ENCODE measurements at places on chromosomes 4 and X.

- DNase-seq, result no peak
Observed at GRCh38 chrX:152900937-152901445, 3.1 kb downstream of the ZNF185 start.

- DNase-seq, result no peak
Observed at GRCh38 chrX:10749113-10749512, 128.7 kb upstream of the MID1 start.

- DNase-seq, result no peak
Observed at GRCh38 chr4:151719956-151720334, 40.9 kb downstream of the GATB start.

- DNase-seq, result no peak
Observed at GRCh38 chrX:68254738-68255645, 178.3 kb downstream of the OPHN1 start.

- DNase-seq, result no peak
Observed at GRCh38 chr4:152807294-152807829, 27.6 kb downstream of the ARFIP1 start.

- DNase-seq, result no peak
Observed at GRCh38 chr4:153798901-153799693, 10.2 kb upstream of the SFRP2 start.

- DNase-seq, result no peak
Observed at GRCh38 chr4:188658958-188659522, 519.8 kb downstream of the TRIML1 start.

- DNase-seq, result no peak
Observed at GRCh38 chrX:39874202-39874816, 223.4 kb downstream of the BCOR start.

GRCh38 chr4:55553441-55554201, 6.9 kb upstream of the CLOCK start:
- no peak for DNase-seq

GRCh38 chrX:7261672-7262332, 113.8 kb upstream of the PUDP start:
- no peak for DNase-seq

DNA sequence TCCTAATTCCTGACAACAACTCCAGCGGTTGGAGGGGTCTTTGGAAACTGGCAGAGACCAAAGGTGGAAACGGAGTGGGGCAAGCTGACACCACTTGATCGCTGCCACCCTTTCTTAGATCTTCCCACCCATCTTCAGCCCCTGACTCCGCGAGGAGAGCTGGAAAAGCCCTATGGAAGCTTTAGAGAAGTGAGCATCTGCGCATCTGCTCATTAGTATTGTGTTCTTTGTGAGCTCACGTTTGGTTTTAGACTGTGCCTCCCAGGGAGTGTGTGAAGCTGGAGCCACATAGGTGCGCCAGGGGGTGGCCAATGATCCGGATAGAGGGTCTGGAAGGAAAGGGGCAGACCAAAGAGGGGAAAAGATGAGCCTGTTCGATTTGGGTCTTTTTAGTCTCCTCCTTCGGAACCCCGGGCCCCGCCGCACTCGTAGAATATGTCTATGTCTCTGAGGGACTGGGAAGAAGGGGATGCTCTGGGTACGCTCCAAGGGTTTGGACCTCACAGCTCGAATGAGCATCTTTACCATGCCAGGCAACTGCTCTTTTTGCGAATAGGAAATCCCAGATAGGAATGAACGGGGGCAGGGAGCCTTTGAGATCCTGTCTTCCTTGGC, 578 bp upstream of the DKK2 start:
- DNase-seq, result no peak

GRCh38 chrX:132488180-132488705, 595 bp downstream of the MBNL3 start:
- no peak for DNase-seq

- no peak for DNase-seq
Observed at GRCh38 chr4:55133951-55134350, 8.6 kb upstream of the KDR start.

GRCh38 chrX:10906866-10907265, 204.3 kb upstream of the HCCS start:
- DNase-seq, result no peak

DNA sequence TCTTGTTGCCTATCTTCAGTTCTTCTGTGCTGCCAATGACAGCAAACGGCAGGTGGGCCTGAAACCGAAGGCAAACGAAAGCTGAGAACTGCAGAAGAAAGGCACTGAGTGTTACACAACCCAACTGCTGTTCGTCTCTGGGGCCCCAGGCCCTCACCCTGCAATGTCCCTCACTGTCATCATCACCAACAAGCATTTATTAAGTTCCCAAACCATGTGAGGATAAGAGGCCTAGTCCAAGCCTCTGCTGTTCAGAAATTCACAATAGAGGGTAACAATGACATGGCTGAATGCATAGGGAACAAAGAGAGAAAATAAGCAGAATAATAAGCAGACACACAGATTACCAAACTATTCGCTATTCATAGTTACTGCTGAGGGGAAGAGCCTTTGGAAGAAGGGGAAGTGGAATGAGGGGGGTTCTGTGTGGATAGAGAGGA, 34.5 kb upstream of the NKRF start:
- DNase-seq, result no peak

GRCh38 chrX:66004928-66005829, 34.7 kb downstream of the VSIG4 start:
- no peak for DNase-seq

- no peak for DNase-seq
Observed at GRCh38 chr4:105996845-105997244, 101.6 kb downstream of the NPNT start.

DNA sequence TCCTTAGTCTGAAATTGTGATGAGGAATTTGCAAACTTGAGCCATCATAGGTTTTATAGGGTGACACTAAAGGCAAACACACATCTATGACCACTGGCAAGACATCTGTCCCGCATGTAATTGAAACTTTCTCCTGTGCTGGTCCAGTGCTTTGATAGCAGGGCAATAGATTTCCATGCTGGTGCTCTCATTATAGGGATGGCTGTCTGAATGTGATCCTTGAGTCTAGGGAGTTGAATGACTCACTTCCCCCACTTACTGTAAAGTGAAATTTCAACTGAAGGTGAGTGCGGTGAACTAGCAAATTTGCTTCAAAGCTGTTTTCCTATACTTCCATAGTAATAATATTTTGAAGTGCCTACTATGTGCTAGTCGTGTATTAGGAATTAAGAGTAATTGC, 1630.0 kb downstream of the STIM2 start:
- DNase-seq, result no peak

DNA sequence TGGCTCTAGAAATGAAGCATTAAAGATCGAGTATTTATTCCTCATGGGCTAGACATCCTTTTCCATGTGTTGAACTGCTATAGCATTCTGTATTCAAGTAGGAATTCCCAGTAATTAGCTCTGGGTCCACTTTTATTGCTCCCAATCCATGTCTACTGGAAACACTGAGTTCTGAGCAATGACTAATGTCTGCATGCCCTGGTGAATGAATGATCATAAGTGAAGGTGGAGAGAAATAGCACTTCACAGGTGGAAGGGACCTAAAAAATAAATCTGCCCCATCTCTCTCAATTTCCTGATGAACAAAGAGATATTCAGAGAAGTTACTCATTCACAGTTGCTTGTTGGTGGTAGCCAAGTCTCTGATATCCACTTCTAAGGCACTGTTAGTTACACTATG, 34.6 kb upstream of the CXCL8 start:
- no peak for DNase-seq

DNA sequence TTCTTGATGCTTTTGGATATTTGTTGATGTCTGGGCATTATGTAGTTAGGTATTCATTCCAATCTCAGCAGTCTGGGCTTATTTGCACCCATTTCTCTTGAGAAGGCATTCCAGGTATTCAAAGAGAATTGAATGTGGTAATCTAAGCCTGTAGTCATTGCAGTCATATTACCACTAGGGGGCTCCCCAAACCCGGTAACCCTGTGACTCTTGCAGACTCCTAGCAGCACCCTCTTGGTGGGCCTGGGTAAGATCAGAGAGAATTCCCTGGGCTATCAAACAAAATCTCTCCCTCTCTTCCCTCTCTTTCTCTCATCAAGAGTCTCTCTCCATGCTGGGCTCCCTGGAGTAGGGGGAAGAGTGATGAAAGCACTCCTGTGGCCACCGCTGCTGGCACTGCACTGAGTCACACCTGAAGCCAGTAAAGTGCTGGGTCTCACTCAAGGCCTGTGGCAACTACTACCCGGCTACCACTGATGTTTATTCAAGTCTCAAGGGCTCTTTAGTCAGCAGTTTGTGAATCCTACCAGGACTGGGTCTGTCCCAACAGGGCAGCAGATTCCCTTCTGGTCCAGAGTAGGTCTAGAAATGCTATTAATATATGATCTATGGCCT, 187.7 kb upstream of the NUDT10 start:
- no peak for DNase-seq

DNA sequence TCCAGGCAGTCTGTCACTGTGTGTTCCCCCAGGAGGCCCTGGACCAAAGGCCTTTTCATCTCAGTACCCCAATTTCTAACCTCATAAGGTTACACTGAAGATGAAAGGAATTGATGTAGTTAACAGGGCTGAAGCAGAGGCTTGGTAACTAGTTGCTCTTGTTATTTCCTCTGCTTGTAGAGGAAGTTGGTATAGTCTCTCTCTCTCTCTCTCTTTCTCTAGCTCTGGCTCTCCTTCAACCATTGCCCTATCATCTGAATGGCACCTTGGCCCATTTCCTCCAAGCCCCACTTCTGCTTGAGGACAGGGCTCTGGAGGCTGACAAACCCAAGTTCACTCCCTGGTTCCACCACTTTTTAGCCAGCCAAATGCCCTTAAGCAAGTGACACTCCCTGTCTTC, 96.1 kb downstream of the MAMLD1 start:
- DNase-seq, result no peak

GRCh38 chrX:26672571-26672970, 456.6 kb downstream of the MAGEB5 start:
- no peak for DNase-seq

- DNase-seq, result no peak
Observed at GRCh38 chr4:159308566-159309340, 205.9 kb downstream of the RAPGEF2 start.

DNA sequence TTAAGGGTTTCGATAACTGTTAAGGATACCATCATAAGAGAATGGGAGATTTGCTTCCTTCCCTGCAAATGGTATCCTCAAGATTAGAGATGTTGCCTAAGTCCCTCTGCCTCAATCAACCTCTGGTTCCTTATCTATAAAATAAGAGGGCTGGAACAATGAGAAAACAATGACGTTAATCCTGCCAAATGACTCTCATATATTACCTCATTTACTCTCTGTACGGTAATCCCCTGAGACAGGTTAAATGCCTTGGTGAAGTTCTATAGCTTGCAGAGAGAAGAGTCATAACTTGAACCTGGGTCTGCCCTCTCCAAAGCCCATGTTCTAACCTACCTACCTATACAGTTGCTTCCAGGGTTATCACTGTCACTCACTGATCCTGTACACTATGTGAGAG, 100.2 kb upstream of the OTUD4 start:
- DNase-seq, result no peak

DNA sequence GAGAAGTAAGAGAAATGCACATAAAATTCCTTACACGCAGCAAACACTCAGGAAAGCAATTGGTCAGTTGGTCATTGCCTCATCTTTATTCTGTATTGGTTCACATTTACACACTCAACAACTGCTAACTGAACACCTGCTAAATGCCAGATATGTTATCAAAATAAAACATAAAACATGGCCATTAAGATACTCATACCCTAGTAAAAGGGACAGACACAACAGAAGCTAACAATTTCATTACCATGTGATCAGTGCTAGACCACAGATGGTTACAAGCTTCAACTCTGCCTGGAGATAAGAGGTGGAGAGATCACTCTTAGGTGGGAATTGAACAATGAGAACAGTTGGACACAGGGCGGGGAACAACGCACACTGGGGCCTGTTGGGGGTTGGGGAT, 26.2 kb downstream of the TEC start:
- no peak for DNase-seq

- no peak for DNase-seq
Observed at GRCh38 chr4:172344308-172344938, 531.2 kb downstream of the GALNTL6 start.

- no peak for DNase-seq
Observed at GRCh38 chrX:44062840-44063239, 89.7 kb upstream of the NDP start.

DNA sequence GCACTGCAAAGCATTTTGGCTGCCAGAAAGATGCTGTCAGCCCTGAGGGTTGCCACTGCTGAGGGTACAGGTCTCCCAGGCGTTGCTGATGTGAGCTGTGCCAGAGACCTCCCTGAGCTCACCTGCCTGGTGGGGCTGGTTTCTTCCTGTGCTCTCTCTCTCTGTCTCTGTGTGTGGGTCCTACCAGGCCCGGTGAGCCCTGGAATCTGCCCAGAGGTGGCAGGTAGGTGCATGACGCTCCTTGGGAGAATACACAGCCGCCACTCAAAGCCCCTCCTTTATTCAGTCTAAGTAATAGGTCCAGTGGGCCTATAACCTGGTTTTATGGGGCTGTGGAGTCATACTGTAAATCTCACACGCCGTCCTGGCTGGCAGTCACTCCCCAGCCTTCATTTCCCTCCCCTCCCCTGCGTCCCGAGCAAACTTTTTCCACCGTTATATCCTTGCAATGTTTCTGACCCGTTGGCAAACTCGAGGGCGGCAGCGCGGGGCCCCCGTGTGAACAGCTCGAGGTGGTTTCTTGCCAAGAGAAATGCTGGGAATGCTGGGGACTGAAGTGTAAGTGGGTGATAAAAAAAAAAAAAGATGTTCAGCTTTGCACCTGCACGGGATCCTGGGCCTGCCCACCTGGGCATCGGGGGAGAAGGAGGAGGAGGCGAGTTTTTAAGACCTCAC, 245.9 kb downstream of the CRLF2 start:
- no peak for DNase-seq

- no peak for DNase-seq
Observed at GRCh38 chr4:147236806-147237205, 244.1 kb upstream of the EDNRA start.

DNA sequence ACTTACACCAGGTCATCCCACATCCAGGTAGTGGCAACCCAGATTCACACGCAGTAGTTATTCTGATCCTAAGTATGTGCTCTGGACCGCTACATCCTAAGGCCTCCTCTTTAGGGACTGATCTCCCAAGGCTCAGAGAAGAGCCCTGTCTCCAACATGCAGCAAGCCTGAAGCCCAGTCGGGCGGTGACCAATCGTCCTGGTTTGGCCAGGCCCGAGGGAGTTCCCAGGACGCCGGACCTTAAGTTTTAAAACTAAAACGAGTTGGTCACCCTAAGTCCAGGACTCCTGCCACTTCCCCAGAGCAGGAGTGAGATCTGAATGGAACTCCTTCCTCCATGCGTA, 385 bp downstream of the LYAR start:
- DNase-seq, result no peak

GRCh38 chrX:24325231-24325630, 11.4 kb upstream of the SUPT20HL2 start:
- DNase-seq, result no peak

DNA sequence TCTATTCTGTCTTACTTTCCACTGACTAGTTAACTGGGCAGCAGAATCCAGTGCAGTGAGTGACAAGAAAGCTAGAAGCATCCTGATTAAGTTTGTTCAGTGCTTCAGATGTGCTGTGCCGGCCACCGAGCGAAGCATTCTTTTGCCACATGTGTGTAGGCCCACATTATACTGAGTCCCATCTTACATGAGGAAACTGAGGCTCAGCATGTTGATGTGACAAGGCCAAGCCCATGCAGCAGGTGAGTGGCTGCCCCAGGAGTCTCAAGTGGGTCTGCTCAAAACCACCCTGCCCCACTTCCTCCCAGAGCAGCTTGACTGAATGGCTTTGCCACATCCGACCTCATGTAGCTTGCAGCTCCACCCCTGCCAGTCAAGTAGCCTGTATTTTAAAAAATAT, 50.5 kb downstream of the RHOH start:
- no peak for DNase-seq

- DNase-seq, result no peak
Observed at GRCh38 chr4:110354460-110354859, 121.5 kb upstream of the ENPEP start.

Measured in breast epithelium (tissue), 4 donors.